ENCODE measurements at places on chromosomes 4 and X.

DNA sequence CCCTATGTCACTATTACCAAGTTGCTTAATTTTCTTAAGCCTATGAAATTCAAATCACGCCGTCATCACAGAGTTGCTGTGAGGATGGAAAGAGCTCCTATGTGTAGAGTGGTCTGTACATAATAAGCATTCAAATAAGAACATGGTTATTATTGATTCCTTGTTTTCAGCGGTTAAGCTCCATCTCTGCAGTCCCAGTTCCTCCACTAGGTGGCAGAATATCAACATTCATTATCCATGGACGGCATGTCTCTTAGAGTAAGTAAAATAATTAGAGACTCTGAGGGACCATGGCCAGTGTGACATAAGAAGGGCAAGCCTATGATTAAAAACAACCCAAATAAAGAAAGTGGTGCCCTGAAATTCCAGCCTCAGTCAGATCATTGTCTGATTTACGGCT lies 132.5 kb upstream of the NHS start:
- DNase-seq = peak; percentile 21

DNA sequence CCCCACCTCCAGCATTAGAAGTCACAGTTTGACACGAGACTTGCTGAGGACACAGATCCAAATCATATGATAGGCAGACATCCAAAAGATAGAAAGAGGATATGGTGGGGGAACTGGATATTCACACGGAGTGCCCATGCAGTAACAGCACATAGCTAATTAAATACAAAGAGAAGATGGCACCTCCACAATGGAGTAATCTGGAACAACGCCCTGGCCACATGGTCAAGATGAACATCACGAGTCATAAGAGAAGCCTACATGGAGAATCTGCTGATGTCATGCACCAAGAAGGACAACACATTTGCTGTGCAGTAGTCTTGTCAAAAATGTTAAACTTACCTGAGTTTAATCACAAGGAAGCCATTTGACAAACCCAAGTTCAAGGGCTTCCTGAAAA lies 10.1 kb upstream of the LOC101059915 start:
- DNase-seq = no peak

DNA sequence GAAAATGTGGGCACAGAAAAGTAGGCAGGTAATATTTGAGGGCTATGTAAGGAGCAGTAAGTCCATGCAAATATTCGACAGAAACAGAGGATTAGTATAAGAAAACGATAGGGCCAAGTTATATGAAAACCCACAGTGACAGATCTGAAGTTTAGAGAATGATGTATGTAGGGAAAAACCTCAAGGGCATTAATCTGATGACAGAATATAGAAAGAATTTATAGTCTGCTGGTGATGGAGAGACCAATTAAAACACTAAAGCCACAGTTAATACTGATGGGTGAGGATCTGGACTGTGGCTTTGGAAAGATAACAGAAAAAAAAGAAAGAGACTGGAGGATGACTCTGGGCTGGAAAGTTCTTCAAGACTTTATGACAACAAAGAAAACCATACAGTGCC lies 169.7 kb downstream of the PALLD start:
- no peak for DNase-seq

DNA sequence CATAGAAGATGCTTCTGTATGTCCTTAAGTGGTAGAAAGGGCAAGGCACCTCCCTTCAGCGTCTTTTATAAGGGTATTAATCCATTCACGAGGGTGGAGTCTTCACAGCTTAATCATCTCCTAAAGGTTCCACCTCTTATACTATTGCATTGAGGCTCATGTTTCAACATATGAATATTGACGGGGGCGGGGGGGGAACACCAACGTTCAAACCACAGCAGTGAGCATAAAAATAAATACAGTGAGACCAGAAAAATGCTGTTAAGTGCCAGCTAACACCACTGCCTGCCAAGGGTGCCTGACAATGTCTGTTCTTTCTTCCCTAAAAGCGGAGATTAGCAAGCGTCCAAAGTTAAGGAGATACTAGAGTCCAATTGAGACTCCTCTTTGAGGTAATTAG lies 323.3 kb downstream of the STK32B start:
- DNase-seq = no peak

- DNase-seq = no peak
These were observed 28.6 kb upstream of the ZCCHC4 start for GRCh38 chr4:25283948-25284347.

DNA sequence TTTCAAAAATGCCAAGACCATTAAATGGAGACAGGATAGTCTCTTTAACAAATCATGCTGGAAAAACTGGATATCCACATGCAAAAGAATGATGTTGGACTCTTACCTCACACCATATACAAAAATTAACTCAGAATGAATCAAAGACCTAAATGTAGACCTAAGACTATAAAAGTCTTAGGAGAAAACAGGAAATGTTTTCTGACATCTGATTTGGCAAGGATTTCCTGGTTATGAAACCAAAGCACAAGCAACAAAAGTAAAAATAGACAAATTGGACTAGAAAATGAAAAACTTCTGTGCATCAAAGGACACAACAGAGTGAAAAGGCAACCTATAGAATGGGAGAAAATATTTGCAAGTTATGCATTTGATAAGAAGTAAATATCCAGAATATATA lies 37.6 kb downstream of the ARFIP1 start:
- peak; percentile 2 for DNase-seq

GRCh38 chr4:120156120-120156718 lies 89.6 kb upstream of the MAD2L1 start:
- DNase-seq = peak; percentile 81

GRCh38 chr4:142473218-142473959 lies 372.7 kb downstream of the INPP4B start:
- no peak for DNase-seq

GRCh38 chrX:1537031-1537715 lies at the start of gene P2RY8:
Gene P2RY8 (minus strand): TSS chrX:1537185. CDS start chrX:1466558, 70,627 bp downstream.
- DNase-seq = peak; percentile 91

GRCh38 chr4:38004887-38005286 lies 44.7 kb downstream of the PTTG2 start:
- no peak for DNase-seq

DNA sequence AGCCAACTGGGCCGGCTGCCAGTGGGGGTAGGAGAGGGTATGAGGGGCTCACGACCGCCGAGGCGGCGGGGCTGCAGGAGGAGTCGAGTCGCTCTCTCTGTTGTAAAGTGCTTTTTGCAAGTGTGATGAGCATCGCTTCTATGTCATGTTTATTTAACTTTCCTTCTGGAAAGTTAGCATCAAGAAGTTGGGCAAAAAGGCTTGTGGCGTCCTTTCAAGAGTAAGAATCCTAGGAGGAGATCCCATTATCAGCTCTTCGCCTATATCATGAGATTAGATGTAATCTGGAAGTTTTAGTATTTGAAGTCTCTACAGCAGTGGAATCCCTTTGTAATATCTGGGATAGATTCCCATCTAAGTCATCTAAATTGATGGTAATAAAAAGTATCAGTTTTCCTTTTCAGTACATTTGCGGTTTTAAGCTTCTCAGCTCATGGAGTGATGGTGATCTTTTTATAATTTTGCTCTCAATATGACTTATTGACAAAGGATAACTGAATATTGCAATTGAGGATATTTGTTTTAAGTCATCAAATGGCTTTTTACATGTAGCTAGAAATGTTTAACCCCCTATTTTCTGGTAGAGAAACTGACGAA lies 1.7 kb downstream of the GALNT7 start:
- DNase-seq = no peak

DNA sequence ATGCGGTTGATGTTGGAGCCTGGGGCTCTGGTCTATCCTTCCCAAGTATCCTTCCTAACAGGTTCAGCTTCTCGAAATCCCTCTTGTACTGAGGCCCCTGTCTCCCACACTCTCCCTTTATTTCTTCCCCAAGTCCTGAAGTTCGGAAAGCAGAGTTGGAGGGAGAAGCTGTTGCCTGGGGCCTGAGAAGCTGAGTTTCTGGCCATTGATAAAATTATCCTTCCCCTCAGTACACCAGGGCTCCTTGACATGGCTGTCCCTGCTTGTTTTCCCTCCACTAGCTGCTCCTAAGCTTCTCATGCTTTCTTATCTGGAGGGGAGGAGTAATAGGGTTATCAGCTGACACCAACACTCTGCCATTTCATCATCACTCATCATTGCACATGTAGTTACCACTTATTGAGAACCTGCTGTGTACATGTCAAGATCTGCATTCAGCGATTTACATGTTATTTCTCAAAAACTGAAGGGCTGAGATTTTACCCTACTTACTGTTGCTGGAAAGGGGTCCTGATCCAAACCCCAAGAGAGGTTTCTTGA lies 58.0 kb downstream of the FUNDC1 start:
- no peak for DNase-seq

- no peak for DNase-seq
These were observed 76.1 kb upstream of the PPP2R3B start for GRCh38 chrX:462853-463252.

GRCh38 chr4:158610790-158611189 lies 60.9 kb downstream of the C4orf46 start:
- no peak for DNase-seq
